Central memory CD8-positive, alpha-beta T cell (primary cell): ENCODE measurements at places on chromosomes 2 and 18.
A peak's percentile ranks its signal among the peaks of the same experiment; 100 is the strongest.

- no peak overlapping the region for H3K27ac ChIP-seq
- no peak overlapping the region for H3K4me3 ChIP-seq
- H3K27me3 ChIP-seq: no peaks in the 10 kb centered on the region
These were observed 36.8 kb downstream of the SPC25 start for GRCh38 chr2:168853471-168853870.

- peaks cover 77% of the 10 kb centered on the region for H3K4me1 ChIP-seq
- DNase-seq: no peak
- H3K27ac ChIP-seq: no peak overlapping the region
- no peak overlapping the region for H3K4me3 ChIP-seq
- no peaks in the 10 kb centered on the region for H3K27me3 ChIP-seq
These were observed 57.4 kb downstream of the STK39 start for GRCh38 chr2:168189835-168190569.

- no peak for DNase-seq
- peaks cover 6% of the 10 kb centered on the region for H3K27me3 ChIP-seq
- H3K4me1 ChIP-seq: no peaks in the 10 kb centered on the region
- H3K4me3 ChIP-seq: no peak overlapping the region
- no peak overlapping the region for H3K27ac ChIP-seq
These were observed 431.2 kb upstream of the SALL3 start for GRCh38 chr18:78548261-78549058.

GRCh38 chr2:106095478-106096298 is 98.4 kb downstream of the UXS1 start:
- H3K4me3 ChIP-seq: peak overlapping the region; percentile 74
- peaks cover 26% of the 10 kb centered on the region for H3K36me3 ChIP-seq
- H3K27me3 ChIP-seq: no peaks in the 10 kb centered on the region
- peaks cover 38% of the 10 kb centered on the region for H3K4me1 ChIP-seq
- peak; percentile 86 for DNase-seq

DNA sequence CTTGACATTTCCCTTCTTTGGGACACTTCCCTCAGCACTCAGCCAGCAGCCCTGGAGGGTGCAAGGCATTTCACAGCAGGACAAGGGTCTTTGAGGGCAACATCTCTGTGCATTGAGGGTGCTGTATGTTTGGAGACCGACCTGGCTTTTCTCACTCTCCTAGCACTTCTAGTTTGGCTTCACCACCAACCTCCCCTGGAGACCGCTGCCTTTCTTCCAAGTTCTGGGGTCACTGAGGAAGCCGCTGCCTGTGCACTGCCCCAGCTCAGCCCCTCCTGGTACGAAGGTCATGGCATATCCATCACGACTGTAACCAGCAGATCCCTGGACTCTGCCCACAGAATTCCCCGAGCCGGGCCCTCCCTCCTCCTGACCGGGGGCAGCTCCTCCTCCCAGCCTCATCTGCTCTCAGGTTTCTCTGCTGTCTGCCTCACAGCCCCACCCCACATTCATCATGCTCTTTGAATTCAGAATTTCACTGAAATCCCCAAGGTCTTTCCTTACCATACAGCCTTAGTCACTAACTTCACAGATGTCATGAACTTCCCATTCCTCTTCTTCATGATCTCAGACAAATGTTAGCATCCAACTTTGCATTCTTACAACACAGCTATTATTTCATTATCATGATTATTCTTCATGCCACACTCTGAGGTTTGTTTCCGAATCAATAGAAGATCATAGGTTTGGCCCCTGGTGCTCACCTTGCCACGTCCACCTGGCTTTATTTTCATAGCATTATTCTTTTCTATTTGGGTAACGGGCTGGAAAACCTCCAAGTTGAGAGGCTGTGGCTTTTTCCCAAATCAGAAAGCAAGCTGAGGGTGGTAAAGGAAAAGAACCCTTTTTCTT is 113.0 kb upstream of the COPS8 start:
- no peak overlapping the region for H3K4me3 ChIP-seq
- H3K36me3 ChIP-seq: peaks cover 2% of the 10 kb centered on the region
- H3K27me3 ChIP-seq: peaks cover 69% of the 10 kb centered on the region
- peaks cover 14% of the 10 kb centered on the region for H3K4me1 ChIP-seq
- H3K27ac ChIP-seq: no peak overlapping the region
